ENCODE measurements at places on chromosomes 2 and 18.

GRCh38 chr2:75045526-75046050, 87.1 kb downstream of the POLE4 start:
- DNase-seq: no peak

DNA sequence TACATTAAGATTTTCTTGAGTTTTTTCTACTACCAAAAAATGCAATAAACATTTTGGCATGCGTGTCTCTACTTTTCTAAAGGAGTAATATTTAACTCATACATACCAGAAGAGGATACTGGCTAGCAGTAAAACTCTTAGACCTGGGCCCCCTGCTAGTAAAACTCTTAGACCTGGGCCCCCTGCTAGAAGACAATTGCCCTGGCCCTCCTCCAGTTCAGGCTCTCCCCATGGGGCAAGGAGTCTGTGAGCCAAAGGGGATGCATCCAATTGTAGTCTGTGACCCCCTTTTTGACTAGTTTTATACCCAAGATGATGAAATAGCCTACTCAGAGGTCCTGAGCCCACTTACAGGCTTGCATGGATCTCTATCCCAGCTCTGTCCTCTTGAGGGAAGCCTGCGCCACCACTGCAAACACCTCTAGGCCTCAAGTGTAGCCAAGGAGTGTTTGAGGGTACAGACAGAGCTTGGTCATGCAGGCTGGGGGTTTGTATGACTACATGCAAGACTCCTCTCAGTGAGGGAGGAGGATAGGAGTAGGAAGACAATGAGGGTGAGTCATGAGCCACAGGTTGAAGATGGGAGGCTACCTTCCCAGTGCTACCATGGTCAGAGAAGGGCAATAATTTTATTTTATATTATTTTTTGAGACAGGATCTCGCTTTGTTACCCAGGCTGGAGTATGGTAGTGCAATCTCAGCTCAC, 45.2 kb upstream of the PGAP1 start:
- no peak for DNase-seq

DNA sequence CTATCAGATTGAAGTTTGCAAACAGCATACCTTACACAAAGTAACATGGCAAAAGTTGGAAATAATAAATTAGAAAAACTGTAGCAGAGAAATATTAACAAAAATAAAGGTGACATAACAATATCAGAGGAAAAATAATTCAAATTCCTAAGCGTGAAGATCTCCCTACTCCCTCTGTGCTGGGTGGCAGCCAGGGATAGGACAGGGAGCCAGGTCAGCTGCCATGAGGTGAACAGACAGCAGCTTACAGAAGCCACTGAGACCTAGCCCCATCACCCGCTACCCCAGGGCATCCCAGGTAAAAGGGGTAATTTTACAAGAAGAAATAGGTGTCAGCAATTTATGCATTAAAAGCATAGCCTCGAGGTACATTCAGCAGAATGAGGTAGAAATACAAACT, 423.8 kb upstream of the HS6ST1 start:
- DNase-seq: no peak

- peak; percentile 67 for DNase-seq
Measured at GRCh38 chr2:24083567-24084385, 858 bp downstream of the TP53I3 start.

DNA sequence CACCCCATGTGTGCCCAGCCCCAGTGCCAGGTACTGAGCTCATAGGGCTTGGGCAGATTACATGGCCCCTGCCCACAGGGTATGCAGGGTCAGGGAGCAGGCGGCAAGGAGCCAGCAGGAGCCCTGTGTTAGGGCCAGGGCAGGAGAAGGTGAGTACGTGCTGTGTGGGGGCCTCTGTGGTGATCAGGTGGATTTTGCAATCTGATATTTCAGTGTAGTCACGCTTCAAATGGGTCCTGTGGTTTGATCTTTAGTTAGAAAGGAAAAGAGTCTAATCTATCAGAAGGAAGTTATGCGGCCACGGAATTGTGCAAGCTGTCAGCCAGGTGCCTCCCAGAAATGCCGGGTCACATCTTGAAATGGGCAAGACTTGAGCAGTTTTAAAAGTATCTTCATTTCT, 13.9 kb downstream of the UBE2F start:
- no peak for DNase-seq

- DNase-seq: no peak
Measured at GRCh38 chr2:72572501-72572900, 253.3 kb downstream of the EXOC6B start.

- DNase-seq: no peak
Measured at GRCh38 chr2:98550165-98550564, 58.1 kb downstream of the COA5 start.

DNA sequence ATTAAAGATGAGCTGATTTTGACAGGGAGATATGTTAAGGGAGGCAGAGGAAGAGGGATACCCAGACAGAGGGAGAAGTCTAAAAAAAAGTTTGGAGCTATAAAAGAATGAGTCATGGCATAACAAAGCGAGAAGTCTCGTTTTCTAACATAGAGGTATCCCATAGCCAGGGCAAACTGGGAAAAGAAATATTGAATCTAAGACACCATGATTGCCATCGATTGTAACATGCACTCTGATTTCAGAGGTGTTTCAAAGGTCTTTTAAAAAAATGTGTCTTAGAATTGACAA, 110.7 kb downstream of the MDH1 start:
- no peak for DNase-seq

DNA sequence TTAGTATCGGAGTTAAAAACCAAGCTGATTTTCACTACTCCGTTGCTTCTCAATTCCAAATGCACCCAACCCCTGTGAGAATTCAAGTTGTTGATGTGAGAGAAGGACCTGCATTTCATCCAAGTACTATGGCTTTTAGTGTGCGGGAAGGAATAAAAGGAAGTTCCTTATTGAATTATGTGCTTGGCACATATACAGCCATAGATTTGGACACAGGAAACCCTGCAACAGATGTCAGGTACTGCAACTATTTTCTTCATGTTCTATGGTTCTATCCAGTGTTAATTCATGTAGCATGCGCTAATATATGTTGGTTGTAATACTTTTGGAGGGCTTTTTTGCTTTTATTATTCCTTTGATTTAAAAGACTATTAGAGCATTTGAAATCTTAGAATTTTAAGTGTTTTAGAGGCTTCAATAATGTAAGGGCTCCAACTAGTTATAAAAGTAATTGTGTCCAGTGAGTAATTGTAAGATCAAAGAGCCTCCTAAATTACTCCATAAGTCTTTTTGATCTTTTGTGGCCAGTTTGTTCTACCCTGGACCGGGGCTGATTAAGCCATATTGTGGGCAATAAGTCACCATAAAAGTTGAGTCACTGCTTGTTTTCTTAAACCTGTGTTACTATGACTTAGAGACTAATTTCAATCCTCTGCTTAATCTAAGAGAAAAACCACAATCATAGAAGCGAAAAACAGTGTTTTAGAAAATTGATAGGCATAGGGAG, 22.9 kb downstream of the DSG4 start:
- DNase-seq: no peak

DNA sequence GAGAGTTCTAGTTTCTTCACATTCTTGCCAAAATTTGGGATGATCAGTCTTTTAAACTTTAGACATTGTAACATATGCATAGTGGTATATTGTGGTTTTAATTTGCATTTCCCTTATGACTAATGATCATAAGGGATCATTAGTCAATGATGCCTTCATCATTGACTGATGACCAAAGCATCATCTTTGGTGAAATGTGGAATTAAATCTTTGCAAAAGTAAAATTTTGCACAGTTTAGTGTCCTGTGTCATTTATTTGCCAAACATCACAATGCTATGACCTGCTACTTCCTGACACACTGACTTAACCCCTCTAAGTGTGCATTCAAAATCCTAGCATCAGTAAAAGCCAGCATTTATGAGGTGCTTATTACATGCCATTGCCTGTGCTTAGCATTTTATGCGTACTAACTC, 58.9 kb upstream of the SLC1A4 start:
- no peak for DNase-seq

DNA sequence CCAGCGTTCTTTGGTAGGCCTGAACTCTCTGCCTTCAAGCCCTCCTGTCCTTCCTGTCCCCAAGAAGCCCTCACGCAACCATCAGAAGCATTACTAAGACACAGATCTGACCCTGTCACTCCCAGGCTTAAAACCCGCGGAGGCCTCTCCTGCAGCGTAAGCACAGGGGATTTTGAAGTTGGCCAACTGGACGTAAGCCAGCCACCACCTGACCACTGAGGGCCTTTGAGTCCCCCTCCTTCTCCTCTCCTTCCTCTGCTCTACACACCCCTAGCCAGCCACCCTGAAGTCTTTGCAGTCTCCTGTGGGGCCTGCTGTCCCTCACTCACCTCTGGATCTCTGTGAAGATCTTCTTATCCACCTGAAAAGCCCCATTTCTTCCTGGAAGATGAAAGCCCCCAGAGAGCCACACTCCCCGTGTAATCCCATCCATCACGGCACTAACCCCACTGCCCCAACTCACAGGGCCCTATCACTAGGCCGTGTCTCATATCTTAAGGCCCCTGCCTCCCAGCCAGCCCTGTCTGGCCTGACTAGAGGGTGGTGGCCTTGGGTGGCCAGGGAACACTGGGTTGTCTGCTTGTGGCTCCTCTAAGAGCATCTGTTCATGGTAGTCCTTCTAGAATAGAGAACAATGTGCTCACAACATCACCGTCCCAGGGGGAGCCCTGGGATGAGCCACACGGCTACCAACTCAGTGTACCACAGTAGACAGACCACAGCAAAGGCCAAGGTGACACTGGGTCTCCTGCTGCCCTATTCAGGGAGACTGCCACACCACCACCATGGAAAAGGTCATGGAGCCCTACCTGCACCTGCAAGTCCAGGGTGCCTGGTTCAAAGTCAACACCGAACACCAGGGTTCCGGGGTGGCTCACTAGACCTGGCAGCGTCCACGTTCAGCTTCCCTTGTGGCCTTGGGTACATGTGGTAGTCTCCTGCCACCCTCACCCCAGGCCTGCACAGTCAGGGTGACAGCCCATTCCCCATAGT, 191.6 kb downstream of the ZBTB7C start:
- no peak for DNase-seq

DNA sequence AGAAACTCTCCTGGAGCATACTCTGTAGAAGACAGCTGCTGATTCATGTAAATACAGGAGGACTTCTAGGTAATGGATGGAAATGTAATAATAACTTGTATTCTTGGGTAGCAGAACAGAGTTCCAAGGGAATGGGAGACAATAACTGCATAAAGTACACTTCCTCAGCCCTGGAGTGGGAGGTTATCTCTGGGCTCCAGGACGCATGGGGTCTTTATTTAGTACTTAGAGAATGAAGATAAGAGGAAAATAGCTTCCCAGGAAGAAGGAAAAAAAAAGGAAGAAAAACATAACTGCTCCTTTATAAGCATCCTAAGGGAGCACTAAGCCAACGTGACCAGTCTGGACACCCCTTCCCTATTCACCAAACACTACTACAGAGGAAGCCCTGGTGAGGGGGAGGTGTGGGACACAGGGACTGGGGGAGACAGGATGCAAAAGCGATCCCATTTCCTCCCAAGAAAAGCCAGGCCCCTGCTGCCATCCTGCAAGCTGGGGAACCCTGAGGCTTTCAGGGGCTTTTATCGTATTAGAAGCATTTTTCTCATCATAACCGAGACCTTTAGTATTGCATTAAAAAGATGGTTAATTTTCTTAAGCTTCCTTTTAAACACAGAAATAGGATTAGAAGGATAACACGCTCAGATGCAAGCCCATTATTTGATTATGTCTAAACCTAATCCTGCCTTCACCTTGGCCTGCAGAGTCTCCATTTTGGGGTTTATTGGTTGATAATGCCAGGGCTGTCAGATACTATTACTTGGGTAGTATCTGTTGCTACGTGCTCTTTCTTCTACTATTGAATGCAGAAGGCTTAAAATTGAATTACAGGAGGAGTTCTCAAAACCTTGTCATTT, 78.5 kb downstream of the KLF7 start:
- no peak for DNase-seq

GRCh38 chr18:78601923-78602322, 377.7 kb upstream of the SALL3 start:
- no peak for DNase-seq

DNA sequence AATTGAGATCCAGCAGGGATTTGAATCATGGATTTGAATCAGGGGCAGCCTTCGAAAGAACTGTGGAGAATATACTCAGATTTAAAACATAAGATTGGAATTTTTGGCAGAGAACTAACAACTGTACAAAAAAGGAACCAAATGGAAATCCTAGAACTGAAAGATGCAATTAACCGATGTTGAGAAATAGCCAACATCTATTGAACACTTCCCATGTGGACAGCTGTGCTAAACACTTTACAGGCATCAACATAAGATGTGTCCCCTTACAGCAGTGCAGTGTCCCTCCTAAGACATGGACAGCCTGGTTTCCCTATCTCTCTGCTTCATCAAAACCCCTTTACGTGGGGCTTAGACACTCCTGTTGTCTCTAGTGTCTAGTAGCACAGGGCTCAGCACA, 3.7 kb upstream of the IL1RN start:
- DNase-seq: no peak

DNA sequence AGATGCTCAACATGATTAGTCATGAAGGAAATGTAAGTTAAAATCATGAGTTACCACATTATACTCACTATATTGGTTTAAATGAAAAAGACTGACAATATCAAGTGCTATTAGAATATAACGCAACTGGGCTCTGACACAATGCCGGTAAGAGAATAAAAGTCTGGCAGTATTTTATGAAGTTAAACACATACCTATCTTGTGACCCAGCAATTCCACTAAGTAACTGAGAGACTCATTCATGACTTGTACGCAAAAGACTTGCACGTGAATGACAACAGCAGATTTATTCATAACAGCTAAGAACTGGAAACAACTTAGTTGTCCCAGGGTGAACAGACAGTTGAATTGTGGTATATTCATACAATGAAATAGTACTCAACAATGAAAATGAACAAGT, 342.1 kb downstream of the SLC4A3 start:
- no peak for DNase-seq

GRCh38 chr2:65580824-65581223, 148.4 kb upstream of the SPRED2 start:
- DNase-seq: no peak

Measured in SHP77 treated with DMSO at 0.1 percent for 48 hours (cell line).